ENCODE measurements at places on chromosomes 1 and 21. TPM values are rescaled to one million over a fixed set of nuclear protein-coding genes. Genes with fewer than 3 reads are reported as not detected.

Gene TMEM269
- not detected for total RNA-seq

DNA sequence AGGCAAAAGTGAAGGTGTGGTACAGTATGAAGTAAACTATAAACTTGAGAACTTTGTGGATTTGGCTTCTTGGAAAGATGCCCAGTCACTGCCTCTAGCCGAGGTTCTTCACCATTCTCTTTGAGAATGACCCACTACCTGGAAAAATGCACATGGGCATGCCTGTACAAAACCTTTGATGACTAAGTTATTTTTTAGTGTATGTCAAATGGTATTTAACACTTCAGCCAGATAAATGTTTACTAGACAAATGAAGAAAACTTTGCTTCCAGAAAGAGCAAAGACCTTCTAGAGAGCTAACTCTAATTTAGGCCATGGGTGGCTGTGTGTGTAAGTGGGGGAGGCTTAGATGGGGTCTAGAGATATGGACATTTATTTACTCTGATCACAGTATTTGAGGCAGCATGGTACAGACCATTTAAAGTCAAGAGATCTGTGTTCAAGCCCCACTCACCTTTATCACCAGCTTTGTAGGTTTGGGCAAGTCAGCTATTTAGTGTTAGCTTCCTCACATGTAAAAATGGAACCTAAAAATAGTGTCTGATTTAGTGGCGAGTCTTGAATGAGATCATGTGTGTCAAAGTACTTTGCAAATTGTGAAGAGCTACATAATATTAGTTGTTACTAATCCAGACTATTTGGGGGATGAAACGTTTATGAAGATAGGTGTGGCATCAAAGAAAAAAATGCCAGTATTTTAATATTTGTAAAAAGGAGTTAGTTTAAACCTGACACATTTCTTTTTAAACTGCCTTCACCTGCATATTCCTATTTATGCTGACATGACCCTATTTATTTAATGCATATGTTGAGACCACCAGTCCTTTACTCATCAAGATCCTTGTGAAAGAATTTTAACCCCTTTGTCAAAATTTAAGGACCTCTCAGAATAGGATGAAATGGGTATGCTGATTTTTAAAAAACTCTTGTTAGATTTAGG, 20.2 kb downstream of the NFYC start:
- no peak for DNase-seq

DNA sequence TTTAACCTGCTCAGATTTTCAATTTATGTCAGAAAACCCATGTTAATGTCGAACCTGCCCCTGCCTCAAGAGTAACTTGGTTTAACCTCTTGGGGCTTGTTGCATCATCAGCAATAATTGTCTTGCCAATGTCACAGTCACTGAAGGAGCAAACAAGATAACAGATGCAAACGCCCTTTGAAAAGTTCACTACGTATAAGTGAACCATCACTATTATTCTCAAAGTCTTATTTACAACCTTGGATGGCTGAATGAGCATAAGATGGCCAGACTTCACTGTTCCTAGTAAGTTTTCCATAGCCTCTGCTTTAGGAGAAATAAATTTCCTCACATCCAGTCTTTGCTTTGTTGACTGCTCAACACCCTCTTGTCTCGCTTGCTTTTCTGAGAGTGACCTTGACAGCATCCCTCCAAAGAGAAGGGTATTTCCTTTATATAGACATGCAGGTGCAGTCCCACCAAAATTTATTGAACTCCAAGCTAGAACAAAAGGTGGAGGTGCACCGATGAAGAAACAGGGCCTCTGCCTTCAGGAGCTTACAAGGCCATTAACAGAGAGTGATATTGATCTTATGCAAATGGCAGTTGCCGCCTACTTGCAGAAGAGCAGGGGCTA, 749 bp upstream of the LRIG2 start:
- DNase-seq = no peak

DNA sequence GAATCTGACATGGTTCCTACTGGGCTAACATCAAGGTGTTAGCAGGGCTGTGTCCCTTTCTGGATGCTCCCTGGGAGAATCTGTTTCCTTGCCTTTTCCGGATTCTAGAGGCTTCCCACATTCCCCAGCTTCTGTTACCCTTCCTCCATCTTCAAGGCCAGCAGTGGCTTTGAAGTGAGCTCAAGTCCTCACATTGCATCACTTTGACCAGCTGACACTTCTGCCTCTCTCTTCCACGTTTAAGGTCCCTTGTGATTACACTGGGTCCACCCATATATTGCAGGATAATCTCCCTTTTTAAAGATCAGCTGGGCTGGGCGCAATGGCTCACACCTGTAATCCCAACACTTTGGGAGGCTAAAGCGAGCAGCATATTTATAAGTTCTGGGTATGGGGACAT, 33.1 kb downstream of the CNST start:
- no peak for DNase-seq

DNA sequence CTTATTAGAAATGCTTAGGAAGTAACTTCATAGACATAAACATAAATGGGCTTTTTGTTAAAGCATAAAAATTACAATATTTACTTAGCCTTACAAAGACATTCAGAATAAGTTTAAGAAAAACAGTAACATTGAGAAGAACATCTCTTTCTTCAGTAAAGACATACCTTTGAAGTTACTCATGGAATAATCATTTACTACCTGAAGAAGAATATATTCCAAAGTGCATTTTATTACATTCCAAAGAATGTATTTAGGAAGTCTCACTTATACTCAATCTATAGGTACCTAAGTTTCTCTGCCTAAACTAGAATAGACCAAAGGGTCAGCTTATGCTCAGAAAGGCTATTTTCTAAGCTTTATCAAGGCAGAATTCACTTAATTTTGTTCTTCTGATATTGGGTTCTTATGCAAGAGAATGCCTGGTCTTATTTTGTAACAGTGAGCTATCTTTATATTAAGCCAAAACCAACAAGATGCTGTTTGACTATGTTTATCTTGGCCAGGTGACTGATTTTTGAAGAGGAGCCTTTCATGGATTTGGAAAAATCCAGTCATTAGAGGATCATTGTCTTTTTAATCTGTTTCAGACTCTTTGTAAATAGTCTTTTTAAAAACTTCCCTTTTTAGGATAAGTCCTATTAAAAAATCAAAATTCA, 110.1 kb downstream of the OLFML2B start:
- no peak for DNase-seq

DNA sequence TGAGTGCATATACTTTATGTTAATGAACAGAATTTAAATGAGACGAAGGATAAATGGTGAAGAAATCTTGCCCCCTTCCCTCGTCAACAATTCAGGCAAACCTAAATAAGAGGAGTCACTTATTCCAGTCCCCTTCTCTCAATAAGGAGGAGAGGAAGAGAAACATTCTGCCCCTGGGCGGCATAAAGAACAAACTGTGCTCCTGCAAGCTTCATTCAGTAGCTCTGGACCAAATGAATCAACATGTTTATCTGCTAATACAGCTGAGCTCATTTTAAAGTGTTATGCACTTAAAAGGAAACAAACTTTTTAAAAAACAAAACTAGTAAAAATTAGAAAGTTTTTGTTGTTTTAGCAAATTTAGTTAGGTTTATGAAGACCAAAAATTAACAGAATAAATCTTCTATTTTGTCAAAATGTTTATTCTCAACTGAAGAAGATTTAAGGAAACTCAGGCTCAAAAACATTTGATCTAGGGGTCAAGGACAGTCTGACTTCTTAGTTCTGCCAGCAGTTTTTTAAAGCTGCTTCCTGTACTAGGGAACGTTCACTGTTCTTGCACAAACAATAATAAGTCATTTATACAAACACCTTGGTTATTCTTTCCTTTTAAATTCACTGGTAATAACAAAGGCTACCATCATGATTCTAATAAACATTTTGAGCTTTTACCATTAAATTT, 58.3 kb downstream of the AKT3 start:
- no peak for DNase-seq

Gene CD53
- 50.7 TPM for total RNA-seq

Gene SH2D5
- total RNA-seq = 0.39 TPM

- DNase-seq = no peak
Measured at GRCh38 chr1:91234181-91234580, 170.5 kb downstream of the HFM1 start.

Gene PTGER3
- 40.0 TPM for total RNA-seq

- no peak for DNase-seq
Measured at GRCh38 chr1:209829716-209830115, 1.9 kb downstream of the UTP25 start.

DNA sequence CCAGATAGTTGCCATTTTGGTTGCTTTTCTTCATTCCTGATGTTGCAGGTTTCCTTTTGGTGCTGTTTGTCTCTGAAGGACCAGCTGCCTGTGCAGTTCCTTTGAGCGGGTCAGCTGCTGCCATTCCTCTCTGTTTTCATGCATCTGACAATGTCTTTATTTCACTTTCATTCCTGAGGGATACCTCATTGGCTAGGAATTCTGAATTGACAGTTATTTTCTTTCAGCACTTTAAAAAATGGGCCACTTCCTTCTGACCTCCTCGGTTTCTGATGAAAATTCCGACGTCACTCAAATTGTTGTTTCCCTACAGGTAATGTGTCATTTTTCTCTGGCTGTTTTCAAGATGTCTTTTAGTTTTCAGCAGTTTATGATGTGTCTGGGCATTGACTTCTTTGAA, 24.8 kb downstream of the CCSAP start:
- no peak for DNase-seq

Gene LIPI
- total RNA-seq = not detected

DNA sequence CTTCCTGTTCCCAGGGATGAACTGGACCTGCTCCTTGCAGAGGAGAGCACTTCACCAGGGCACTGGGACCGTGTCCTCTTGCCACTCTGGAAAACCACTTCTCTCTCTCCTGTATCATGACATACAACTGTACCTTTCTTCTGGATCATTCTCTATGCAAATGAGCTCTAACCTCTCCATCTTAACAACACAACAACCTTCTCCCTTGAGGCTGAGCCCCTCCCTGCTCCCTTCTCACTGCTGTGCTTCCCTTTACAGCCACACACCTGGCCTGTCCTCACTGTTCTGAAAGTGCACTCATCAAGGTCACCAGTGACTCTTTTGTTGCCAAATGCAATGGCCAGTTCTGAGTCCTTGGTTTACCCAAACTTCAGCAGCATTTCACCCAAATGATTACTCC, 54.5 kb upstream of the MRPS6 start:
- DNase-seq = no peak

DNA sequence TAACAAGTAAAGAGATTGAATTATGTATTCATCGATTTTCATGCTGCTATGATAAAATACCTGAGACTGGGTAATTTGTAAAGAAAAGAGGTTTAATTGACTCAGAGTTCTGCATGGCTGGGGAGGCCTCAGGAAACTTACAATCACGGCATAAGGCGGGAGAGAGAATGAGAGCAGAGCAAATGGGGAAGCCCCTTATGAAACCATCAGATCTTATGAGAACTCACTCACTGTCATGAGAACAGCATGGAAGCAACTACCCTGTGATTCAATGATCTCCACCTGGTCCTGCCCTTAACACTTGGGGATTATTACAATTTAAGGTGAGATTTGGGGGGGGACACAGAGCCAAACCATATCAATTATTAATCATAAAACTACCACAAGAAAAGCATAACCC, 3.3 kb upstream of the GBP3 start:
- no peak for DNase-seq

Data from aorta (tissue), 5 donors.